HEK293T (cell line): ENCODE measurements at places on chromosomes 3 and 15.

DNA sequence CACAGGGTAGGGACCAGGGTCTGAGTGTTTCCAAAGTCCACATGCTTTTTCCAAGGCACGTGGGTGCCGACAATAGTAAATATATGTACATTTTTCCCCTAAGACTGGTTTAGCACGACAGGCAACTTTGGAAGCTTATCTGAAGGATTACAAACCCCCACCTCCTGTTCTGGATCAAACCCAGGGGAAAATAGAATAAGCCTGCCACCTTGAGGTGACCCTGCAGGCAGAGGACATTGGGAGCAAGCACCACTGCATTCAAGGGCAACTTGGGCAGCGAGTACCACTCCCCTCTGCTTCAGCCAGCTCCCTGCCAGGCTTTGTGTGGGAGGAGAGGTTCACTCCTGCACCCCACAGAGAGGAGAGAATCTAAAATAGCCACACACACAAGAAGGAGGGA lies 44.8 kb downstream of the KBTBD12 start:
- DNase-seq, result peak; percentile 56

GRCh38 chr3:190180268-190180667 lies 59.6 kb upstream of the P3H2 start:
- DNase-seq, result no peak

DNA sequence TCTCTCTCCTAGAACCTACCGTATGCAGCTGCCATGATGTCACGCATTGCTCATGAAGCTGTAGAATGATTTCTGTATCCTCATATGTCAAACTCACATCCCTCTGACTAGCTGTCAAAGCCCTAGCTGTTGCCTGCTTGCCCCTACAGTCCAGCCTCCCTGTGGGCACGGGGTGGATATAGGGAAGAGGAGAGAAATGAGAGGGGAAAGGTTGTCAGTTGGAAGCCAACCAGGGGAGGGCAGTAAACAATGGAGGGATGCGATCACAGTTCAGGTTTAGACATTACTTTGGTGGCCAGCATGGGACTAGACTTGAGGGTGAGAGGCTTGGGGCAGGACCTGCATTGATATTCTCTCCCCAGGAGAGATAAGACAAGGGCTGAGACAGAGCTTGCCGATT lies 1.7 kb upstream of the HDGFL3 start:
- DNase-seq, result no peak

DNA sequence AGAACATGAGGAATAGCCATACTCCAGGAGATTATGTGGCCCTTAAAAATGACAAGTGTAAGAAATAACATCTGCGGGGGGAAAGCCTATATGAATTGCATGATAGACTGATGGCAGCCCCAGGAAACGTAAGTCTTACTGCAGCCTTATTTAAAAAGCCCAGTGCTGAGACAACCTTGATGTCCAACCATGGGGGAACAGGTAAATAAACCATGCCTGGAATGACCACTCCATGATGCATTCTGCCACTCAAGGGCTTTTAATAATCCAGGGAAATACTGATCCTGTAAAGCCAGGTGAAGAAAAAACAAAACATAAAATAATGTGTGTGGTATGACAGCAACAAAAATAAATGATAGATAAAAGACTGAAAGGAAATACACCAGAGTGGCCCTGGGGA lies 46.5 kb upstream of the GRIP2 start:
- no peak for DNase-seq

GRCh38 chr3:141876891-141877621 lies 613 bp downstream of the ATP1B3 start:
- DNase-seq, result peak; percentile 17

DNA sequence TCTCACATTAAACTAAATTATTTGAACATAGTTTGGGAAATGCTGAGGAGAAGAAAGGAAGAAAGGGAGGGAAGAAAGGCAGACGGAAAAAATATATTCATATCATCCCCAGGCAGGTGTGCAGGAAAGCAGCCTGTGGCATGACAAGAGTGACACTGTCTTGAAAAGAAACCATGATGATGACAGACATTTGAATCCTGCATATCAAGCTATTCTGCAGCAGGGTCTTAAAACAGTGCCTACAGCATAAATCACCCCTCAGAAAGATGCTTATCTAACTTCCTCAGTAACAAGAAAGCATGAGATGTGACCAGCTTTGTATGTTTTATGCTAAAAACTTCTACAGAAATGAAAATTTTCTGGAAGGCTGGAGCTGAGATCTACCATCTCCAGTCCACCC lies 144.5 kb upstream of the GRM7 start:
- DNase-seq, result no peak
